ENCODE measurements at places on chromosomes 5 and 9.

DNA sequence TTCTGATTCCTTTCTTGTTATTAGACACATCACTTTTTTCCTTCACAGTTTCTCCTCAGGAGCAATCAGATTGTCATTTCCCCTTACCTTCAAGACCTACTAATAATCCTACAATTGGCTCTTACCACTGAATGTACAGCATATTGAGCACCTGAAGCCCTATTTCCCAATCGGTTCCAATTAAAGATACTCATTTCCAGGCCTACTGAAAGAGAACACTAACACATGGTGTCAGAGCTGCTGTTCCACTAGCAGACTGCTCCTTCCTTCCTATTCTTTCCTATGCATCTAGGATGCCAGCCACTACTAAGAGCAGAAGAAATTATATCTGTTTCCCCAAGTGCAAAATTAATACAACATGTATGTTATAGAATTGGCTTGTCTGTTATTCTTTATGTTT, 34.6 kb downstream of the SKIC3 start:
- DNase-seq = no peak

GRCh38 chr9:133707065-133707762, 30.9 kb downstream of the SARDH start:
- DNase-seq = no peak

GRCh38 chr9:33620738-33621439, 96.8 kb downstream of the ANKRD18B start:
- no peak for DNase-seq

DNA sequence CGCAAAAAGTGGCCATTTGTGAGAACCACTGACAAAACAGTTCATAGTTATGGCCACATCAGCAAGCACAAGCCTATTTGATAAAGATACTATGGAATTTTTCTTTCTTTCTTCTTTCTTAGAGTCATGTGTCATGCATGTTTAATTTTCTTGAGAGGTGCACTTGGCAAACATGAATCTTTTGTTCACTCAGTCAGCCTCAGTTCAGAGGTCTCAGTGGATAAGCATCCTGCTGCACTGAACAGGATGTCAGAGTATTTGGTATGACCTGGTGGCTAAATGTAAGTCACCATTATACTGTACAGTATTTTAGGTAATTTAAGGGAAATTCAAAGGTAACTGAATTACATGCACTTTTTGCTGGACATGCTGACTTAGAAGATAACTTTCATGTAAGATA, 5.4 kb downstream of the NNT start:
- no peak for DNase-seq

DNA sequence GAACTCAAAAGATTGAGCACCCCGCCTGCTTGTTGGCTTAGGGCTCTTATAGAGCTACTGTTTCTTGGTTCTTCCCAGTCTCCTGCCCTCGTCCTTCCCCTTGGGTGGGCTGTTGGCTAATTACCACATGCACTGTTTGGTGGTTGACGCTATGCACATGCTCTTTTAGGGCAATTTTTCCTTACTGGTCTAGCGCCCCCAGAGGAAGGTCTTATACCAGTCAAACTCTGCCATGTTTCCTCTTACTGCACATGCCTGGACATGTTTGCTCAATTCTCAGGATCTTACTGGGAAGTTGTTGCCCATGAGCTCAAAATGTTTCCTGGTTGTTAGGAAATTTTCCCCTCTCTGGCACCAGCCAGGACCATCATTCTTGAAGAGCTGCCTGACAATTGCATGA, 101.9 kb downstream of the SLC28A3 start:
- no peak for DNase-seq

- no peak for DNase-seq
Observed at GRCh38 chr9:110641293-110641692, 27.3 kb upstream of the MUSK start.

DNA sequence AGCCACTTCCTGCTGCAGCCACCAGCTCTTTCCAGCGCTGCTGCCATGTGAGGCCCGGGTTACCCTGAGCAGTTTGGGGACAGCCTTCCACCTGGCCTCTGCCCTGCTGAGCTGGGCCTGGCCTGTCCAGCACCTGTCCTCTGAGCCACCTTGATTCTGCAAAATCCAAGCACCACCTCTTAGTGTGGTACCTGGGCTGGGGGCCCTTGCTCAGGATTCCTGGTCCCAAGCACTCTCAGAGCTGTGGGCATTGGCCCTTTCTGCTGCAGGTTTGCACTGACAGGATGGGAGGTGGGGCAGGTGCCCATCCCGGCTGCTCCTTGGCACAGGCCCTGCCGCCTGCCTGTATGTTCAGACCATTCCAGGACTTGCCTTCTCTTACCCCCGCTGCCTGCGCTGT, 309.2 kb upstream of the IRX4 start:
- no peak for DNase-seq
